ENCODE measurements at places on chromosomes 2 and 18.

- DNase-seq: no peak
Observed at GRCh38 chr2:69490486-69490885, 53.3 kb upstream of the NFU1 start.

- no peak for DNase-seq
Observed at GRCh38 chr18:36124841-36125240, 4.3 kb downstream of the SLC39A6 start.

- no peak for DNase-seq
Observed at GRCh38 chr2:107020392-107020791, 134.4 kb upstream of the ST6GAL2 start.

GRCh38 chr2:47069628-47070154, 85.4 kb downstream of the STPG4 start:
- DNase-seq: peak; percentile 93

DNA sequence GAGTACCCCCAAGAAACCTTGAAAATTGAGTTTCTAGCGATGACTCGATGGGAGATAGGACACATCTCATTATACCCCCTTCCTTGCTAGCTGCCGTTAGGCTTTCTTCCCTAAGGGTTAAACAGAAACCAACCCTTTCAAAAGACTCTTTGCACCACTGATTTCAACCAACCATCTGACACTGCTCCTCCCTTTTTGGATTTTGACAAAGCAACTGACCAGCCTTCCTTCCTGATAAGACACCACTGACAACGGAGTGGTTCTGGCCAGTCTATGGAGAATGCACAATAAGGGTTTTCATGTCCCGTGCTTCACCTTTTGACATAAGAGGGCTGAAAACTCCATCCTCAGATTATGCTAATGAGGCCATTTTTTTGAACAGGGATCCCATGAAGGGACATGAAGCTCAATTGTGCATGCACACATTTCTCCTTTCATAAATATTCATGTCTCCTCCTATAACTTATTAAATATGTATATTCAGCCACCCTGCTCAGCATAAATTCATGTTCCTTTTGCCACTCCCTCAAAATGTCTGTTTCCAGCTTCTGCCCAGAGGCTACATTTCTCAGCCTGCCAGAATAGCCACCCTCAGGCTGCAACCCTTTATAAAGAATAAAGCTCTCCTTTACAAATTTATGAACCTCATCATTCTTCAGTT, 52.8 kb upstream of the SLC35F5 start:
- DNase-seq: no peak

DNA sequence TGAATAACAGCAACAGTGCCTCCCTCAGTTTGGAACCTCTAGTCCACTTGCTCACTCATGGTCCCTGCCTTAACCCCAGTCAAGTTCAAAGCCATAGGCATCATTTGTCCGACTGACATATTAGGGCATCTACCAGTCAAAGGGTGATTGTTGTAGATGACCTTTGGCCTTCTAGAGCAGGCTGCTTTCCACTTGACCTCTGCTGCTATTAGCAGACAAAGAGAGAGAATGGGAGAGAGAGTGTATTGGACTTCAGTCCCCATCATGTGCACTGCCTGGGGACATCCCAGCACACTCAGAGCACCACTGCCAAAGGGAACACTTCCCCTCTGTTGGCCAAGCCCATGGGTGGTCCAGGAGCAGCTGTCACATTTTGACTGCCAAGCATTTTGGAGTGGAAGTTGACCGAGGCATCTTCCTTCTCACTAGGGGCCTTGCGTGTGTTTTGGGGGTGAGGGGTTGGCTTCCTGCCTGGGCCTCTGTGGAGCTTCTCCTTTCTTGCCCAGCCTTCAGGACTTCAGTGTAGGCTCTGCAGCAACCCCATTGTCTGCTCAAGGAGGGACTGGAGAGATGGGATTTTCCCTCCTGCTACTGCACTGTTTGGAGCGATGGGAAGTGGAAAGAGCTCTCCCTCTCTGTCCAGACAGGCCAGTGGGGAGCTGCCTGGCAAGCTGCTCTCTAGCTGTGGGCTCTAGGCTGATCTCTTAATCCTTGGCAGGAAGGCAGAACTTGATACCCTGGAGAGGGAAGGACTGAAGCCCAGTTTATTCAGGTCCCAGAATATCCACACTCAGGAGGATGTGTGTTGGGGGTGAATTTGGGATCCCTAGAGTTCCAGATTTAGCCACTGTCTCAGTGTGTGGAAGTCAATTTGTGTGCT, 68.1 kb downstream of the TMEM247 start:
- no peak for DNase-seq

- DNase-seq: no peak
Observed at GRCh38 chr18:78242806-78243205, 736.8 kb upstream of the SALL3 start.

DNA sequence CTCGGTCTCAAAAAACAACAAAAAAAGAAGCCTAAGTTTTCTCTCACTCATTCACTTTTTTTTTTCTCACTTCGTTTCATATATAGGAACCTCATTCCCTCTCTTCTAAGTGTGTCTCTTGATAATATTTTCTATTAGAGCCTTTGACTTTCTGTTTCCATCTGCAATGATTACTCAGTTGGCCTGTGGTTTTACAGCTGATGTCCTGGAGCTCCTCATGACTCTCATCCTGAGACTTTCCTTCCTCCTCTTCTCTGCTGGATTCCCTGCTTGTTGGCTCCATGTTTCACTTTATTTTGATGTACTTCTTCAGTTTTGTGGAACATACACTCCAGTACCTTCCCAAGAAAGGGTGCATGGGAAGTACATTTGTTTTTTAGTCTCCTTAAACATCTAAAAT, 154.2 kb upstream of the GATA6 start:
- no peak for DNase-seq

GRCh38 chr2:28670856-28671255, 80.8 kb upstream of the PPP1CB start:
- no peak for DNase-seq

DNA sequence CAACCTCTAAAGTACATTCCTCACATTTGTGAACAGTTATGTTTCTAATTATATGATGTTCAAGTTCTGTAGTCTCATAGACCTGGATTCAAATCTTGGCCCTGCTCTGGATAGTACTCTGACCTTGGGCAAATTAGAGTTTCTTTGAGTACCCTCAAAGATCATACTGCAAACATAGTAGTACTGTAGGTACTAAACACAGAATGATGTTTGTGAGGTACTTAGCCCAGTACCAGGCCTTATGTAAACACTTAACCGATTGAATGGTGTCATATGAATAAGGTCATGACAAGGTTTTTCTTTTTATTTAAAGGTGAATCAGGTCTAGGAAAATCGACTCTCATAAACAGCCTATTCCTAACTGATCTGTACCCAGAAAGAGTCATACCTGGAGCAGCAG, 19.1 kb downstream of the SEPTIN2 start:
- DNase-seq: no peak

GRCh38 chr2:236947896-236948295, 137.8 kb upstream of the COPS8 start:
- no peak for DNase-seq

GRCh38 chr2:86695053-86695691, 24.9 kb upstream of the RMND5A start:
- peak; percentile 44 for DNase-seq

DNA sequence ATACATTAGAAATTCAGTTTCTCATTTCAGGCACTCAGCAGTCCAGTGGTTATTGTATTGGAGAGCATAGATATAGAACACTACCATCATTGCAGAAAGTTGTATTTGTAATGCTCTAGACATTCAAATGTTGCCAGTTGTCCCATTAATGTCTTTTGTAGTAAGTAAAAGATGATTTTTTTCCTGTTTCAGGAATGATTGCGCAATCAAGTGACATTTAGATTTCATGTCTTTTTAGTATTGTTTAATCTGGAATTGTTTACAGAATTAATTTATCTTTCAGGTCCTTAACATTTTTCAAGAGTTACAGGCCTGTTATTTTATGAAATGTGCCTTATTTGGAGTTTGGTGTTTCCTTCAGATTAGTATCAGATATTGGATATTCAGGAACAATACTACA, 134.7 kb downstream of the MSTN start:
- DNase-seq: no peak

GRCh38 chr2:233822781-233823730, 31.3 kb downstream of the HJURP start:
- DNase-seq: no peak

- no peak for DNase-seq
Observed at GRCh38 chr2:14475994-14476393, 156.5 kb upstream of the LRATD1 start.

- no peak for DNase-seq
Observed at GRCh38 chr18:9900699-9901098, 13.1 kb upstream of the VAPA start.

DNA sequence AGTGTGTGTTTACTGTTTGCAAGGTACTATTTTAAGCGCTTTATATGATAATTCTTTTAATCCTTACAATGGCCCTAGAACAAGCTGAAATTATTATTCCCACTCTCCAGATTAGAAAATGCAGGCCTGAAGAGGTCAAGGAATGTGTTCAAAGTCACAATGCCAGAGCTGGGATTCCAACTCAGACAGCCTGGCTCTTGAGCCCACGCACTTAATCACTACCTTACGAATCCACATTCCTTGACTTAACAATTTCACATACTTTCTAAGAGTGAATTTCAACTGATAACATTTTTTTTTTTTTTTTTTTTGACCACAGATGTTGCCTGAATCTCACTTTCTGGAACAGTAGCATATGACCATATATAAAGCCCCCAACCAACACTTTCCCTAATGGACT, 400.3 kb downstream of the NCKAP5 start:
- DNase-seq: no peak

GRCh38 chr2:128604045-128604444, 285.4 kb upstream of the HS6ST1 start:
- DNase-seq: no peak

DNA sequence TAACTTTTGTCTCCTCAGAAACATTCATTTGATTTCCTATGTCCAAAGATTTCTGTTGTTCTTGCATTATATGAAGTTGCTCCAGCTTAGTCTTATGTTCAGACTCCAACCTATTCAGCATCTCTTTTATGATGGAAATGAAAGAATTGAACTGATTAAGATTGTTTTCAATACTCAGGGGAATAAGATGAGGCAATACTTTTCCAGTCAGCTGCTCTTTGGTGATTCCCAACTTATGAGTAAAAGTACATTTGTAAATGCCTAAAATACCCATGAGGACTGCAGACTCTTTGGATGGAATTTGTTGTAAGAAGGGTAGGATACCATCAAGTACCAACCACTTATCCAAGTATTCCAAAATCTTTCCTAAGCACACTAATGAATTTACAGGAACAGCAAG, 39.8 kb downstream of the TRAK2 start:
- no peak for DNase-seq

- no peak for DNase-seq
Observed at GRCh38 chr2:232485757-232486557, 1.7 kb downstream of the ECEL1 start.

GRCh38 chr2:214069254-214069653, 341.6 kb upstream of the VWC2L start:
- DNase-seq: peak; percentile 73

GRCh38 chr2:102473631-102474030, 605 bp downstream of the SLC9A4 start:
- no peak for DNase-seq

DNA sequence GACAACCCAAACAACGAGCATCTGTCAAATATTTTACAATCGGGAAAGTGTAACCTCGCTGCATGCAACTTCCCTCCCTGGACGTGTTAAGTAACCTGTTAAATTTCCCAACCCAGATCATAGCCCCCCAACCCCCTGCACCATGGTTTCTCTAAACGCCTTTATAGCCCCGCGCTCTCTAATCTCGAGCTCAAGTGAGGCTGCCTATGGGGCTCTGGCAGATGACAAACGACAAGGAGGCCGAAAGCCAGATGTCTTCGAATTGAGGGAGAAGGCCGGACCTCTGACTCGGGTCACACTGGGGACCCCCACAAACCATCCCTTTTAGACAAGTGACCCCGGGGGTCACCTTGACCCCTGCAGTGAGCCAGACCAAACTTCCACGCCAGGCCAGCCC, 526 bp downstream of the COX7A2L start:
- DNase-seq: no peak

- DNase-seq: no peak
Observed at GRCh38 chr18:72041313-72042032, 502.7 kb downstream of the CBLN2 start.

DNA sequence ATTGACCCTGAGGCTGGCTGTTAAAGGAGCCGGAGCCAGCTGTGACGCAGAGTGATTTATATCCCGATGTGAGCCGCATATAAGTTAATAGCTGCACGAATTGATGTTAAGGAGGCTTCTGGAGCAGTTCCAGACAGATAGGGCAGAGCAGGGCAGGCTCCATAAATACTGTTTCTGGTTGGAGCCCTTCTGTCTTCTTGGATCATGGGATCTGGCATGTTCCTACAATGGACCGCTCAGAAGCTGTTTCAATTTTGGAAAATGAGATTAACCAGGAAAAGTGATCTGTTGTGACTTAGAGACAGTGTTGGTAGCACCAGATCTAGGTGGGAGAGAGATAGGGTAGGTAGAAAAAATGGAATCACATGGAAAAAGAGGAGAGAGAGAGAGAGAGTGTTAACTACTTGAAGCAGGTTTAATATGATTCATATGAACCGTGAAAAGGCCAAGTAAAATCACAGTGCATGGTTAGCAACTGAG, 4.8 kb upstream of the IGFBP5 start:
- DNase-seq: no peak

- DNase-seq: no peak
Observed at GRCh38 chr2:211823886-211824479, 714.6 kb downstream of the ERBB4 start.

GRCh38 chr2:30974554-30974953, 163.7 kb downstream of the GALNT14 start:
- DNase-seq: no peak

DNA sequence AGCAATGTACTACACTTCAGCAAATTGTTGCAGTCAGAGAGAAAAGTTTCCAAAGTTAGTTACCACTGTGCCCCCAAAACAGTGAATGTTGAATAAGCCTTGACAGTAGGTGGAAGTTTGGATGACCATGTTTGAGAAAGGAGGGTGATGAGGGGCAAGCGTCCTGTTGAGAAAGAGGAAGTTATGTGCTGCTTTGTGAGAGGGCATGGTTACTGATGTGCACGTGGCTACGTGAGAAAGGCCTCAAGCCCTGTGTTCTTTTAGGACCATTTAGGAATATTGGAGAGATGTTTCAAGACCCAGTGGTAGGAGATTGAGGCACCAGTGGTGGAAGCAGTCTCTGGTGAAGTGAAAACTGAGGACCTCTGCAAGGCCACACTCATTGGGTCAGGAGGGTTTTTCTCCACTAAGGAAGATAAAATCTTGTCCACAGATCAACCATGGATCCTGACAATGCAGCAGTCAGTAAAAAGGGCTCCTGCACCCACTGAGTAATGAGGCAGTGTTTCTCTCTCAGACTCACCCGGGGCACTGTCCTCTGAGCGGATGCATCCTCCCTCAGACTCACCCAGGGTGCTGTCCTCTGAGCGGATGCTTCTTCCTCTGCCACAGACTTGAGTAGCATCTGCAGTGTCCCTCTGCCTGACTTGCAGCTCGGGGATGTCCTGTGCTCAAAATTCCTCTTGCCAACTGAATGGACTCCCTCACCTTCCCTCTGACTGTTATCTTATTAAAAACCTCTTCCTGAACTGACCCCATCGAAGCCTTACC, 34.7 kb upstream of the ACTR3 start:
- DNase-seq: no peak

- DNase-seq: no peak
Observed at GRCh38 chr2:174035981-174036742, 71.0 kb upstream of the SP3 start.

All from RWPE1 (cell line).